ENCODE measurements at places on chromosomes 2 and 18.

DNA sequence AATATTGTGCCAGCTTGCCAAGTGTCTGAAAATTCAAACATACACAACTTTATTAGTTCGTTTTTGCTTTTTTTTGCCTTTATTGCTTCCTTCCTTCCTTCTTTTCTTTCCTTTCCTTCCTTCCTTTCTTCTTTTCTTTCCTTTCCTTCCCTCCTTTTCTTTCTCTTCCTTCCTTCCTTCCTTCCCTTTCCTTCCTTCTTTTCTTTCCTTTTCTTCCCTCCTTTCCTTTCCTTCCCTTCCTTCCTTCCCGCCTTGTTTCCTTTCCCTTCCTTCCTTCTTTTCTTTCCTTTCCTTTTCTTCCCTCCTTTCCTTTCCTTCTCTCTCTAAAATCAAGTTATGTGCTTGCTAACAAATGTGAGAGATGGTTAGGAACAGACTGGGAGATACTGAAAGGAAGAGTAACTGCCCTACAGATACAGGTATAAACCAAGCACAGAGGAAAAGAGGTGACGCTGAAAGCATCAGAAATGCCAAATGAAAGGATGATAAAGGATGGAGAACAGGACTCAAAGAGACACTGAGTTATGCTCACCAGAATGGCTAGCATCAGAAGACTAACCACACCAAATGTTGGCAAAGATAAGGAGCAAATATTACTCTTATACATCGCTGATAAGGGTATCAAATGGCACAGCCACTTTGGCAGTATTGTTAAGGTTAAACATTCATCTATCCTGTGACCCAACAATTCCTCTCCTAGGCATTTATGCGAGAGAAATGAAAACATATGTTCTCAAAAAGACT lies 151.6 kb downstream of the MREG start:
- no peak for DNase-seq

DNA sequence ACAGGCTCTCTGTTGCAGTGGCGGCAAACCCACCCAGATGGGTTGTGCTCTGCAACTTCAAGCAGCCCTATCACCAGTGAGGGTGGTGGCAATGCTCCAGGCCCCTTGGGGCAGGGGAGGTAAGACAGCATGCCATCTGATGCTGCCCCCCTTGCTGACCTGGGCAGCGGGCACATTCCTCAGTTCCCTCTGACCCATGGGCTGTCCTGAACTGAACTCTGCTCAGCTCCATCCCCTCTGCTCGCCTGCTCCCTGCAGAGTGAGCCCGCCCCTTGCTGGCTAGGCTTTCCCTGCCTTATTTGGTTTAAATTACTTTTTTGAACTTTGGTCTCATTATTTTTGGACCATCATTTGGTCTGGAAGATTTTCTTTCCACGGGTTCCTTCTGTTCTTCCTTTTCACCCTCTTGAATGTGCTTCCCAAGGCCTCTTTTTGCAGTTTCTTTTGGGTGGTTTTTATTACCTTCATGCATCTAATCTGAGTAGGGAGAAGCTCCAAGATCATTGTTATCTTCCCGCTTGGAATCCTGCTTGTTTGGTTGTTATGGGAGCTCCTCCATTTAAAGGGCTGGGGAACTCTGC lies 565.4 kb downstream of the TNS1 start:
- DNase-seq, result peak; percentile 81

DNA sequence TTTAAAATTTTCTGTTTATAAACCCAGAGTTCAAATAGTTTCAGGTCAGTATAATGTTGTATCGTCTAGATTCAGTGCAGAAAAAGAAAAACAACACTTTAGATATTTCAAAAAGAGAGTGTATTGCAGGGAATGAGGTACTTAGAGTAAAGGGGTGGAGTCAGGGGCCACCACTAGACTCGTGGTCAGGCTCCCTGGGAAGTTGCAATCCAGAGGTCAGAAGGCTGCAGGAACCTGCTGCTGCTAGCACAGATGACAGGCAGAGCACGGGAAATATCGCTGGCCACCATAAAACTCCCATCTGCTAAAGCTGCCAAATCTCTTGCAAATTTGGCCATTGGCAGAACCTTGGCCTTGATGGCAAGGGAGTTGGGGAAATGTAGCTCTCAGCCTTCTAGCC lies 64.6 kb downstream of the THNSL2 start:
- DNase-seq, result no peak

DNA sequence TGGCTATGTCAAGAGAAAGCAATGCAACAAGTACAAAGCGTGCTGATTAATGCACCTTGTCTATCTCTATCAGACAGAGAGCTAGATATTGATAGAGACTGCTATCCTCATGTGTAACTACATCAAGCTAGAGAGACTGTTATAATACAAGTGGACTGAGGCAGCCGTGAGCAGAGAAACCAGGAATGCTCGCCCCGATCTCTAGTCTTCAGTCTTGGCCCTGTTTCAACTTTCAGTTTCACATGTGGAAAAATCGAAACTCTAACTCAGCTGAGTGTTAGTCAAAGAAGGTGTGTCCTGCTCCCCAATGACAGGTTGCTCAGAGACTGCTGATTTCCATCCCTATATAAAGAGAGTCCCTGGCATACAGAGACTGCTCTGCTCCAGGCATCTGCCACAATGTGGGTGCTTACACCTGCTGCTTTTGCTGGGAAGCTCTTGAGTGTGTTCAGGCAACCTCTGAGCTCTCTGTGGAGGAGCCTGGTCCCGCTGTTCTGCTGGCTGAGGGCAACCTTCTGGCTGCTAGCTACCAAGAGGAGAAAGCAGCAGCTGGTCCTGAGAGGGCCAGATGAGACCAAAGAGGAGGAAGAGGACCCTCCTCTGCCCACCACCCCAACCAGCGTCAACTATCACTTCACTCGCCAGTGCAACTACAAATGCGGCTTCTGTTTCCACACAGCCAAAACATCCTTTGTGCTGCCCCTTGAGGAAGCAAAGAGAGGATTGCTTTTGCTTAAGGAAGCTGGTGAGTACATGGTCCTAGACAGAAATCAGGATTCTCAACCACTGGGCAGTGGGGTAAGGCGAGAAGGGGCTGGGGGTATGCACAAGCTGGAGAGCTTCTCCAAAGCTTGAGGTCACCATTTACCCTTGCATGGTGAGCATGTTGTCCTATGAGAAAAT lies at the start of gene RSAD2:
RSAD2 (plus strand) TSS at position 376 of the 903 bp plus-strand sequence; CDS start at position 400, 24 bp downstream.
- no peak for DNase-seq

DNA sequence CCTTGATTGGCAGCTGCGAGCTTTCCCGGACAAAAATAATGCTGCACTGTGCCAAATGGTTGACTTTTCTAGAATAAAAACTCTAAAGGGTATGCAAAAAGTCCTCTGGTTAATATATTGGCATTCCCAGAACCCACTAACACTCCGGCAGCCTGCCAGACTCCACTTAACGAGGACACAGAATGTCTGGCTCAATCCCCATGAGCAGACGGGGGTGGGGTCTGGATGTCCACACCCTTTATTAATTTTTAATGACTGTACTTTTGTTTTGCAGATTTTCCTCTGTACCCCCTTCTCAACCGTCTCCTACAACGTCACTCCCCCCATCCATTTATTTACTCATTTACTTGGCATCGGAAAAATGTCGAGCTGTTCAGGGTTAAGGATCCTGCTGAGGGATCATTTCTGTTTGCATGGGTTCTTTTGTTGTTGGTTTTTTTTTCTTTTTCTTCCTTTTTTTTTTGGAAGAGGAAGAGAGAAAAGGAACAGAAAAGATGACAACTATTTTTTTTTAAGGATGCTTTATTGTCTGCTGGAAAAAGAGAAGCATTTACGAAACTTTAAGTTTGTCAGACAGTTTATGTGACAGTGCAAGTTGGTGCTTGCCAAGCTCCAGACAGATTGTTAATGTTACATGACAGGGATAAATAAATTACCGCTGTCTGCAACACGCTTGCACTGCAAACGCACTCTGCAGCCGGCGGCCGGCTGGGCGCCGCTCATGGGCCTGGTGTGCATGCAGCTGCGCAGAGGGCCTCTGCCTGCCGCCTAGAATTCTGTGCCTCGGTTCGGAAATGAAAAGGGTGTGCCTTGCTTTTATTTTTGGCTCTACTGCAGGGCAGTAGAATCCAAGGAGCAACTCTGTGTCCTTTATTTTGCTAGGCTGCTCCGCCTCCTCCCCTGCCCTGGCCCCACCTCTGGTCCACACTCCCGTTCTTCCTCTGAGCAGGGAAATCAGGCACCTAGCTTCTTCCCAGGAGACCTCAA lies 3.6 kb downstream of the LDLRAD4 start:
- peak; percentile 83 for DNase-seq

DNA sequence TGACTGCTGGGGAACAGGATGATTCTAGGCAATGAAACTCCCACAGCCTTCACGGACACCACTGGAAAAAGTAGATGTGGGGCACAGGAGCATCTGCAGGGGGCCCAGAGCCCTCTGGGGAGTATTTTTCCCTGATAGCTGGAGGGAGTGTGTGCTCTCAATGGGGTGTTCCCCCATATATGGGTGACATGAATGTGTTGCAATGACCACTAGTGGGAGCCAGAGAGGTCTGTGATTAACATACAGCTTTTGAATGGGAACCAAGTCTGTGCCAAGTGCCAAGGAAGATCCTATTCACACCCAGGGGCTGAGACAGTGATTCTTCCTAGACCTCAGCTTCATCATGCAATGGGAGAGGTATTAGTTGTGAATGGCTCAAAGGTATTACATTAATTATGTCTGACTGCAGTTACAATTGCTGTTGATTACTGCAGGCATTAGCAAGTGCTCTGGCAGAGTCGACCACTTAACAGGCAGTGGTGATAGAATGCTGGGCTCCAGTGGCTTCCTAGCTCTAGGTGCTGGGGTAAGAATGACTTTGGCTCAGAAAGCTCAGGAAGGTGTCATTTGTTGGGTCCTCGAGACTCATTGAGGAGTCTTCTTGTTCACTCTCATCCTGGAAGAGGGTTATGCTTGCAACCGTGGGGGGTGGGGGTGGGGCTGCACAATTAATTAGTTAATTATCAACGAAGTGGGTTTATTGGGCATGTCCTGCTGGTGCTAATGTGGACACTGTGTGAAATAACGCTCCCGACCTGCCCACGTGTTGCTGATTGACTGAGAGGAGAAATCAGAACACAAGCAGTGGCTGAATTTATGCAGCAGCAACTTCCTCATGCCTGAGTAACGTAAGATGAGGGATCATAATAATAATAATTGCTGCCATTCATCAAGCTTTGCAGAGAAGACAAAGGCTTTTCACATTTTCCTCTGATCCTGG lies 194.1 kb downstream of the CLIP4 start:
- no peak for DNase-seq

GRCh38 chr2:10610213-10610910 lies 79.4 kb downstream of the NOL10 start:
- no peak for DNase-seq

DNA sequence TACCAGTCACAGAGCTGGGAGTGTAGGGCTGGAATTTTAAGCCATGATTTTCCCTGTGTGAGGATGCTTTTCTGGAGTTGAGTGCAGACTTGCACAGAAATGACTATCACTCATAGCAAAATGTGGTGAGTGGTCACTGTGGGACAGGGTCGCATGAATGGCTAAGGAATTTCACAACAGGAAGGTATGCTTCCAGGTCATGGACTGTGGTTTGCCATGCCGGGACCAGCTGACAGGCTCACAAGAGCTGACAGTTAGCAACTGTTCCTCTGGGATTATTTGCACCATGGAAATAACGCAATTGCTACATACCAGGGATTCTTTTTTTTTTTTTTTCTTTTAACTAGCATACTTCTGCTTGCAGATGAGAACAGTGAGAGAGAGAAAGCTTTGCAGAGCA lies 3.8 kb upstream of the UXS1 start:
- no peak for DNase-seq

GRCh38 chr2:29841386-29842004 lies 79.9 kb downstream of the ALK start:
- no peak for DNase-seq

GRCh38 chr18:54776282-54776977 lies 51.8 kb upstream of the RAB27B start:
- DNase-seq, result no peak

- peak; percentile 63 for DNase-seq
Measured at GRCh38 chr2:190583507-190584337, 49.2 kb upstream of the NEMP2 start.

DNA sequence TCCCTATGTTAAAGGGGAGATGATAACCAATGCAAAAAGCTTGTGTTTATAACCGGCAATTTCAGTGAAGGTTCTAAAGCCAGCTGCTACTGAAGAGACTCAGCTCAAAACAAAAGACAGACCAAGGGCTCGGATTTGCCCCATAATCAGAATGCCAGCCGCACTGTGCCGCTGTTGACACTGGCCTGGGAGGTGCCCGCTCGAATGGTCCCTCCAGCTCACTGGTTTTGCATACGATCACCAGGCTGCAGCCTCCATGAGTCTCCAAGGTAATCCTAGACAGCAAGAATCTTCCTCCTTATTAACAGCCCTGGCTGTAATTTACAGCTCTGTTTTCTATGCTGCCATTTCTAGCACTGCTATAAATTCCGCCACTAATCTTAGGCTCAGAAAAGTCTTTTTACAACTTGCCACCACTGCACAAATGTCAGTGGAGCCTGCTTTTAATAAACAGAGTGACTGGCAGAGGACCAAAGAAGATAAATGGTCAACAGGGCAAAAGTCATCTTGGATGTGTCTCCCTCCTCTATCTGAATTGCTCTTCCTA lies 155.7 kb upstream of the SH3BP4 start:
- no peak for DNase-seq

- peak; percentile 63 for DNase-seq
Measured at GRCh38 chr18:55452123-55452611, 135.8 kb downstream of the TCF4 start.

DNA sequence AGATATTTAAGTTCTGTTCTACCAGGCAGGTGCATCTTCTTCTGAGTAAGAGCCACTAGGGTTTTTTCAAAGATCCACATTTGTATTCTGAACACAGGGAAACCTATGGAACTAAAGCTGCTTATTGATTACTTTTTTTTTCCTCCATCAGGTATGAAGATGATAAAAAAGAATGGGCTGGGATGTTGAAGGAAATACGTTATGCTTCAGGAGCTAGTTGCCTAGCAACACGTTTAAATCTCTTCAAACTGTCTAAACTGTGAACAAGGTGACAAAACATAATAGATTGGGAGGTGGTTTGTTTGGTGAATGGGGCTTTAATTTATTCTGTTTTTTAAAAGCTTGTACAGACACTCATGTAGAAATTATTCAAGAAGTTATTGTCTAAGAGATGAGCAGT lies 15.9 kb downstream of the KLHL41 start:
- no peak for DNase-seq

DNA sequence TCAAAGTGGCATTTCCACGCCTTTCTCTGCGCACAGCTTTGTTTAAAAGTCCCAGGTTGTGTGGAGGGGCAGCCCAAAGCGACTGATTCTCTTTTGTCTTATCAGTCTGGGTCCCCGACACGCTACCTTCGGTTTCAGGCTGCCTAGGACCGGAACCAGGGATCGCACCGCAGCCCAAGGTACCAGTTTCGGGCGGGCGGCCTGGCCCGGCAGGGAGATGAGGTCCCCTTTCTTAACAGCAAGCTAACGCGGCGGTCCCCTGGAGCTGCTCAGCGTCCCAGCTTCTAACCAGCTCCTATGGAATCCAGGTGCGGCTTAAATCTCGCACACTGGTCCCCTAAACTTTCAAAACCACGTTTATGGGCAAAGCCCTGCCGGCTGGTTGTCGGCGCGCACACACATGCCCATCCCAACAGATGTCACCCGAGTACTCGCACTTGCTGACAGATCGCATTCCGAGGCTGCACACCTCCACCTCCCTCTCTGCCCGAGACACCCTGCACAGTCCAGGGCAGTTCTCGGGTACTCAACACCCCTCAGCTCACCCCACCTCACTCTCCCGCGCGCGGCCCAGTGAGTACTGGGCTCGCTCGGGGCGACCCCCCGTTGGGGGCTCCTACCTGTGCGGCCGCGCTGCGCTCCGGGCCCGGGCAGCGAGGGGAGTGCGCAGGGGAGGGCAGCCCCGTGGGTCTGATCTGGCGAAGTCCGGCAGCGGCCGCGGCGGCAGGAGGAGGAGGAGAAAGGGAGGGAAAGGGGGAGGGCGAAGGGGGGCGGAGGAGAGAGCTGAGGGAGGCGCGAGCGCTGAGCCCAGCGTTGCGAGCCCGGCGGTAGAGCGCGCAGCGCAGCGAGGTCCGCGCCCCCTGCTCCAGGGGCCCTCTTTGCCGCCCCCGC lies at the start of gene EFEMP1:
EFEMP1 (minus strand) TSS at position 692 of the 891 bp plus-strand sequence. CDS start 1,342 bp downstream, outside the sequence.
- peak; percentile 78 for DNase-seq

Measured in right cardiac atrium (tissue), 5 donors.